Stimulated activated CD8-positive, alpha-beta memory T cell treated with anti-CD3 and anti-CD28 coated beads, Interleukin-7, amount 100 ng/mL, for 24 hours (primary cell): ENCODE measurements at places on chromosomes 3 and 15.

DNA sequence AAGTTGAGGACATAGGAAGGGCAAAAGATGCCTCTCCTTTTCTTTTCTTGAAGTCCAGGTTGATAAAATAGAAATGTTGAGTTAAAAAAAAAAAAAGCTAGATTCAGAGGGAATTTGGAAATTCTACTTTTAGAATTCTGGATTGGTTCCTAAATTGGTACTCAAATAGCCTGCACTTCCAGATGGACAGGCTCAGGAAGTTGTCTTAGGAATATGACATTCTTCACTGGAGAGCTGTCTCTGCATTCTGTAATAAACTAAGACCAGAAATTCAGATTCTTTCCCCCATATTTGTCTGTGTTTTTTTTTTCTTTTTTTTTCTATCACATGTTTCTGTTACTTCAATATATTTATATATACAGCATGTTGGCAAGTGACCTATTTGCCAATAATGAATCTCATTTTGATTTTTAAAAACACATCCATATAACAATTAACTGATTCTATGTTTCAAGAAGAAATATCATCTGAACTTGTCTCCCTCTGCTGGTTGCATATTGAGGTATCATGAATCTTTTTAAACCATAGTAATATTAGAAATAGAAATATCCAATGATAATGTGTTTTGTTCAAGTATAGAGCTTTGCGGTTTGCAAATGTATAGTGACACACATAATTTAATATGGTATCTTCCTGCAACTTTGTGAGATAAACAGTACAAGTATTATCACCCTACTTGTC lies 8.5 kb upstream of the LSAMP start:
- DNase-seq = no peak

- no peak for DNase-seq
Measured at GRCh38 chr3:136783708-136784191, 31.6 kb upstream of the STAG1 start.

DNA sequence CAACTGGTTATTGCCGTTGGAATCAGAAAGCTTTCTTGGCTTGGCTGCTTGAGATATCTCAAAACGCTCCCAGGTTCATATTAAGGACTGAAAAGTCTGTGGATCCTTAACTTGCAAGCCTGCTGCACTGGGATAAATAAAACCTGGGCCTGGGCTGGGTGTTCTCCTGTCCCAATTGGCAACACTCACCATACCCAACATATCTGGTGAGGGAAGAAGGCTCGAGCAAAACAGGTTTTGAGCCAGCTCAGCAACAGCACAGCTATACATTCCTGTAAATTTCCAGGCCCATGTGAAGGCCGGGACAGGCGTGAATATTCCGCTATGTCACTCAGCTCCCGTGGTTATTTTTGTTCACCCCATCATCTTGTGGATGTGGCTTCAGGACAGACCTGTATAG lies 169.0 kb upstream of the BCL6 start:
- no peak for DNase-seq

DNA sequence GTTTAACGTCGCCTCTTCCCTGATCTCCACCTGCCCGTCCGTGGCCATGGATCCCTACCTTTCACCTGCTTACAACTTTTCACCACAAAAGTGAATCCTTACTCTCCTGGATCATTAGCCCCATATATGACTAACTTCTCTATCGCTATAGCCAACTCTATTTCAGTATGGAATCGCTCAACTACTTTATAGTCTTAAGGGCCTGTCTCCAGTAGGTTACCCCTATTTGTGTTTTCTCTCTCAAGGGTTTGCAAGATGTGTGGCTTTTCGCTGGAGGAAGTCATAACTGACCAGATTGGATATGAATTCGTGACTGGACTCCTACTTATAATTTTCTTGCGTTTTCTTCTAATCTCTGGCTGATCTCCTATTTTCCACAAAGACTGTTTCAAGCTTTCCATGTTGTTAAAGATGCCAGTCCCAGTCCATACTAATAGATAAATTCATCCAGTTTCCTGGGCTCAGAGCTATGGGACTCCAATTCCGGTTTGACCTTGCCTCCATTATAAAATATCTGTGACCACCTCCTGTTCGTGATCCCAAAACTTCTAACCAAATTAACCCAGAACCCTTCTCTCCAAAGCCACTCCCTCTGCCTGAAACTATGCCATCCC lies 1.3 kb upstream of the STAG1 start:
- DNase-seq = no peak

GRCh38 chr3:111768571-111769100 lies 90.4 kb upstream of the PHLDB2 start:
- no peak for DNase-seq

DNA sequence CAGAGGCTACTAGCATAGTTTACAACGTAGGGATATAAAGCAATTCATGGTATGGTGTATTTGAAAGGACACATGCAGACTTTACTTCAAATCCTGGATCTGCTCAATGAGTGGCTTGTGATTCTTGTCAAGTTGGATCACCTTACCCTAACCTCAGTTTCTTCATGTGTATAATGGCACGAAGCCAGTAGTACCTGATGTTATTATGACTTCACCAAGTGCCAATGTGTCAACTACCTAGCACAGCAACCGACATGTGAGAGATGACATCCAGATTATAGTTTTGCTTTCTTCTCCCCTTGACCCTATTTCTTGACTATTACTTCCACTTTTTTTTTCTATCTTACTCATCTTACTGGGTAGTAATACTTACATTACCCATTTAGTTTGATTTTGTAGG lies 304.5 kb downstream of the RBMS3 start:
- no peak for DNase-seq

- no peak for DNase-seq
Measured at GRCh38 chr3:31041161-31041978, 146.9 kb upstream of the GADL1 start.
